AML-193 (cell line): ENCODE measurements at places on chromosomes 5 and 9.

DNA sequence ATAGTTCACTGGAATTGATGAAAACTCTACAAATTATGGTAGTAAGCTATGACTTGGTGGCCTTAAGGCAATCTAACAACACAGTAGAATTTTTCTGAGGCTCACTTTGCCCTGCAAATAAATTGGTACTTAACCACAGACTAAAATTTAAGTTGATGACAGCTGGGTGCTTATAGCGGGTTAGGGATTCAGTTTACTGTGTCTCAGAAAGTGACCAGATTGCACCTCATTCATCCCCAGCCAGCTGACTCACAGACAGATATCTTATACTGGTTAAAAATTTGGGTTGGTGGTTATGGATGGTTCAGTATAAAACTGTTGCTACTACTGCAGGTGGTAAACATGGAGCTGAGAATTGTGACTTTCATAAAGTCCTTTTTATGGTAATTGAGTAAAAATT lies 2.8 kb downstream of the CKS2 start:
- DNase-seq, result no peak

- DNase-seq, result no peak
These were observed 36.7 kb upstream of the RGMB start for GRCh38 chr5:98736753-98737152.

- DNase-seq, result no peak
These were observed 282.3 kb downstream of the EPB41L4A start for GRCh38 chr5:112136773-112137172.

DNA sequence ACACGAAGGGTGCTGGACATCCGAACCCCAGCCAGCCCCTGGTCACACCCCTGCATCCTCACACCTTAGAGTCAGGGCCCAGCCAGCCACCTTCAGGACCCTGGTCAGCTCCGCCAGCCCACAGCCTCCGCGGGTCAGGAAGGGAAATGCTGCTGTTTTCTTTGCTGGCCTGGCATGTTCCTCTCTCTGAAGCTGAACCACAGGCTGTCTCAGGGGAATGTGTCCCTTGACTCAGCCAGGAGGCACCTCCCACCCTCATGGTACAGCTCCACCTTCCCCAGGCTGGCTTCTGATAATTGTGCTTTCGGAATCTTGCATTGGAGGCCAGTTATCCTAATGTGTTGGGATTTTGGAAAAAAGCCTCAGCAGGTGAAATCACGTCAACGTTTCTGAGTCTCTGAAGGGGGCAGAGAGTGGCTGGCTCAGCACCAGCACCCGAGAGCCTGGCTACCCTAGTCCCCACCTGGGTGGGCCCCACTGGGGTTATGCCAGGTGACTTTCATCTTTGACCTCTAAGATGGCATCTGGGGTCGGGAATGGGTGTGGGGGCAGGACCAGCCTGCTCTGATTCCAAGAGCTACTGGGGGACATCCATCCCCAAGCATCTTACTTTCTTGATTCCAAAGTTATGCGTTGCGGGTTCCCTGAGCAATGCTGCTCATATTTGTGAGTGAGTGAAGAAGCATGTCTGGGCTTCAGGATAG lies 9.8 kb upstream of the OLFM1 start:
- peak; percentile 9 for DNase-seq

- no peak for DNase-seq
These were observed 90.0 kb upstream of the PLPPR1 start for GRCh38 chr9:100938507-100938906.

DNA sequence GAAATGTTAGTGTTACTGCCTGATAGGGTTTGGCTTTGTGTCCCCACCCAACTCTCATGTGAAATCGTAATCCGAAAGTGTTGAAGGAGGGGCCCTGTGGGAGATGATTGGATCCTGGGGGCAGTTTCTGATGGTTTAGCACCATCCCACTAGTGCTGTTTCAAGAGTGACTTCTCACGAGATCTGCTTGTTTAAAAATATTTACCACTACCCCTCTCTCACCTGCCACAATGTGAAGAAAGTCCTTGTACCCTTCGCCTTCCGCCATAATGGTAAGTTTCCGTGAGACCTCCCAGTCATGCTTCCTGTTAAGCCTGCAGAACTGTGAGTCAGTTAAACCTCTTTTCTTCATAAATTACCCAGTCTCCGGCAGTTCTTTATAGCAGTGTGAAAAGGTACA lies 2.6 kb upstream of the RFX3 start:
- DNase-seq, result peak; percentile 30
